ENCODE measurements at places on chromosomes 13 and 19.

DNA sequence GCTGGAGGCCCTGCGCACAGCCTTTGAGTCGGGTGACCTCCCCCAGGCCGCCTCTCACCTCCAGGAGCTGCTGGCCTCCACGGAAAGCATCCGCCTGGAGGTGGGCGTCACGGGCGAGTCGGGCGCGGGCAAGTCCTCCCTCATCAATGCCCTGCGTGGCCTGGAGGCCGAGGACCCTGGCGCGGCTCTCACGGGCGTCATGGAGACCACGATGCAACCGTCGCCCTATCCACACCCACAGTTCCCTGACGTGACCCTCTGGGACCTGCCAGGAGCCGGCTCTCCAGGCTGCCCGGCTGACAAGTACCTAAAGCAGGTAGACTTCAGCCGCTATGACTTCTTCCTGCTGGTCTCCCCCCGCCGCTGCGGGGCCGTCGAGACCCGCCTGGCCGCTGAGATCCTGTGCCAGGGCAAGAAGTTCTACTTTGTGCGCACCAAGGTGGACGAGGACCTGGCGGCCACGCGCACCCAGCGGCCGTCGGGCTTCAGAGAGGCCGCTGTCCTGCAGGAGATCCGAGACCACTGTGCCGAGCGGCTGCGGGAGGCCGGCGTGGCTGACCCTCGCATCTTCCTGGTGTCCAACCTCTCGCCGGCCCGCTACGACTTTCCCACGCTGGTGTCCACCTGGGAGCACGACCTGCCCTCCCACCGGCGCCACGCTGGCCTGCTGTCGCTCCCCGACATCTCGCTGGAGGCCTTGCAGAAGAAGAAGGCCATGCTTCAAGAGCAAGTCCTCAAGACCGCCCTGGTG, 2.9 kb downstream of the IRGC start:
- no peak for DNase-seq

- DNase-seq = no peak
Measured at GRCh38 chr19:3556978-3557460, 367 bp downstream of the MFSD12 start.

DNA sequence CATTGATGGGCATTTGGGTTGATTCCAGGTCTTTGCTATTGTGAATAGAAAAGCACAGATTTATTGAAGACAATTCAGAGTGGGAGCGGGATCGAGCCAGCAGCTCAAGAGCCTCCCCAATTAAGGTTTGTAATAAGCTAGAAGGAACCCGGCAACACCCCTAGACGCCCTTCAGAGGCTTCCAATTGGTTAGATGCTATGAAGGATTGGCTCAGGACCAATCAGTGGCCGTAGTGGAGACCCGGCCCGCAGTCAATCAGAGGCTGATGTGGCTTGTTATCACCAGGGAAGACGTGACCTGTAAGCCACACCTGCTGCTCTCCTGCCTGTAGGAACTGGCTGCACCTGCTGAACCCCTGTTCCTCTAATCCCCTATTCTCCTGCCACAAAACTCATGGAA, 14.6 kb downstream of the SIGLEC11 start:
- DNase-seq = no peak

DNA sequence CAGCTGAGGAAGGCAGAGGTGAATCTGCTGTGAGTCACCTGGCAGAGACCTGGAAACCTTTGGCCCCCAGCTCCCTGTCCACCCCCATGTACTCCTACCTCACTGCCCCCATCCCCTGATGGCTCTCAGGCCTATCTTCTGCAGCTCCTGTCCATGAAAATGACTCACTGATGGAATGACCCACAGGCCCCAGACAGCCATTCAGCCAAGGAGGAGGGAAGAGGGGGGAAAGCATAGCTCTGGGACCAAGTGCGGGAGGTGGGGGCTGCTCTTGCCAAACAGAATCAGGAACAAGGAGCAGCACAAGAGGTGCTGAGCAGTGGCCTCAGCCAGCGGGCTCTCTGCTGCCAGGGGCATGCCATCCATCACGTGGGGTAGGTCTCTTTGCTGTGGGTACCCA, 111.4 kb upstream of the C1QTNF9B start:
- DNase-seq = no peak

- DNase-seq = peak; percentile 41
Measured at GRCh38 chr19:57850553-57851017, 926 bp downstream of the ZNF587 start.

- DNase-seq = no peak
Measured at GRCh38 chr13:59721926-59722910, 441.5 kb downstream of the DIAPH3 start.

GRCh38 chr13:37442996-37443395, 155.6 kb downstream of the POSTN start:
- DNase-seq = no peak

Data from epithelial cell of prostate (primary cell).